ENCODE measurements at places on chromosomes 4 and X.
A peak's percentile ranks its signal among the peaks of the same experiment; 100 is the strongest.

DNA sequence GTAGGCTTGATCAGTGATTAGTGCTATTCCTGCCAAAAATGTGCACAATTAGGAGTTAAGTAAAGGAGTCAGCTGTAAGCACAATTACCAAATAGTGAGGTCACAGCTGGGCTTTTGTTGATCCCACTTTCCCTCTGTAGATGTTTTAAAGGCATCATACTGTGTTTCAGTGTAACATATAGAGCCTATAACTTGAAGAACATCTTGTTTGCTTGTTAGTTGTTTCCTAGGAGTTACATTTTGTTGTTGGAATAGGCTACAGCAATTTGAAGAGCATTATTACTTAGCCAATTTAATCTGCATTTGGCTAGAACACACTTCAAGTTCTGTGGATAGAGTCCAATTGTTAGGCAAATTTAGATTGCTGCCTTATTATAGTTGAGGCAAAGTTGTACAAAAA lies 210.7 kb upstream of the MAD2L1 start:
- DNase-seq = no peak

- peak; percentile 95 for DNase-seq
Observed at GRCh38 chrX:15674841-15675489, 10.4 kb upstream of the CLTRN start.

DNA sequence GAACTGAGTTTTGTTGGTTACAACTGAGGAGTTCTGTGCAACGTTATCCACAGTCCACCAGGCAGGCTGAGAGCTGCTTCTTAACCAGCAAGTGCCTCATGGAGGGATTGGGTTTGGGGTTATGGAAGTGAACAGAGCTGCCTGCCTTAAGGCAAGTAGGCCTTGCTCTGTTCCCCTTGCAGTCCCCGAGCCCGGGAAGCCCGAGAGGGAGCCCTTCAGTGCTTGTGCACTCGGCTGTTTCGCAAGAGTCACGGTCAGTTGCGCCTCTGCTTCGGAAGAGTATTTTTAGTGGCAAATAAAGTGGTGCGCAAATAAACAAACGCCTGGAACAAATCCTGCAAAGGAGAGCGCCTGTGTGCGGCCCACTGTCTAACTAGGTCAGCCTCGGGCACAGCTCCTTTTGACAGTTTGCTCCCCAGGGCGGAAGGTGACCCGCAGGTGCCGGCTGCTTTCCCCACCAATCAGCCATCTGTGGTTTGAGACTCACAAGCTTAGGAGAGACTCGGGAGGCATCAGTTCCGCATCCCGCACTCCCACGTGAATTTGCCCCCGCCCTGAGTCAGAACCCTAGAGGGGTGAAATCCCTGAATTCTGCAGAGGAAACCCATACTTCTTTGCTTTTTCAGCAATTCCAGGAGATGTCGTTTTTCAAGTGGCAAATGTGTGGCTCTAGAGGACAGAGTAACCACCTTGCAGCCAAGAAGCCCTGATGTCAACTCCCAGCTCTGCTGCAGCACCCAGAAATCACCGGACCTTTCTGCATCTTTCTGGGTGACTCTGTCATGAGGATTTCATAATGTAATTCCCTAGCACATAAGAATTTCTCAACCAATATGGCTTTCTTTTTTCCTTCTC lies 56.8 kb downstream of the LGI2 start:
- DNase-seq = peak; percentile 76

DNA sequence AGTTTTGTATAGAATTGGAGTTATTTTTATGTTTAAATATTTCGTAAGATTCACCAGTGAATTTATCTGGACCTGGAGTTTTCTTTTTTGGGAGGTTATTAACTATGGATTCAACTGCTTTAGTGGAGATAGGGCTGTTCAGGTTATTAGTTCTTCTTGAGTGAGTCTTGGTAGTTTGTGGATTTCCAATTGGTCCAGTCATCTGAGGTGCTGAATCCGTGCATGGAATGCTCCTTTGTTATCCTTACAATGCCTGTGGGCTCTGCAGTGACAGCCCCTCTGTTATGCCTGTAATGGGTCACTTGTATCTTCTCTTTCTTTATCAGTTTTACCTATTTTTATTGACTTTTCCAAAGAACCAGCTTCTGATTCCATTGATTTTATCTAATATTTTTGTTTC lies 15.4 kb upstream of the NKX1-1 start:
- no peak for DNase-seq

DNA sequence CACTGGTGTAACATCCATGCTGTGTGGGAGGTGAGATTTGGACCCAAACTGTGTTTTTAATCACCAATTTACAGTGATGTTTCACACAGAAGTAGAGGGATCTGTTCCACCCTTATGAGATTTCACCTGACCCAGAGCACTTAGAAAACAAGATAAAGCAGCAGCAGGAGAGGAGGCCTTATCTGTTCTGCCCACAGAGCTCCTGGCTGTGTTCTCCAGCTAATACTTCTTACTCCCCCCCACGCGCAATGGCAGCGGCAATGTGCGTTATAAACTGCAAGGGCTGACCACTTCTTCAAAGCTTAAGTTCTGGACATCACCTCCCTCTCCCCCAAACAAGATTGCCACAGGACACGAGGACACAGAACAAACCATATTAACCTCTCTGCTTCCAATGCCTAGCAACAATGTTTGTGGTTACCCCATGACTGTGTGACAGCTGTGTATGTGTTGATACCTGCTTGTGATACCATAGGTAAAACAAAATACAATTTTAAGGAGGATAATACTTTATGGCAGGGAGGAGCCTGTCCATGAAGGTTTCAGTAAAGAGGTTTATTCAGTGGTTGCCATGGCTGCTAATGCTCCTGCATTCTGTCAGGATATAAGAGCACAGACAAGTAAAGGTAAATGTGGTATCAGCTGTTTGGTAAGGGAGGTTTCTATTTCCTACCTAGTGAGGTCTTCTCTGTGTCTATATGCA lies 210.0 kb downstream of the SOWAHB start:
- DNase-seq = peak; percentile 61

- no peak for DNase-seq
Observed at GRCh38 chr4:19650903-19651864, 600.5 kb upstream of the SLIT2 start.

DNA sequence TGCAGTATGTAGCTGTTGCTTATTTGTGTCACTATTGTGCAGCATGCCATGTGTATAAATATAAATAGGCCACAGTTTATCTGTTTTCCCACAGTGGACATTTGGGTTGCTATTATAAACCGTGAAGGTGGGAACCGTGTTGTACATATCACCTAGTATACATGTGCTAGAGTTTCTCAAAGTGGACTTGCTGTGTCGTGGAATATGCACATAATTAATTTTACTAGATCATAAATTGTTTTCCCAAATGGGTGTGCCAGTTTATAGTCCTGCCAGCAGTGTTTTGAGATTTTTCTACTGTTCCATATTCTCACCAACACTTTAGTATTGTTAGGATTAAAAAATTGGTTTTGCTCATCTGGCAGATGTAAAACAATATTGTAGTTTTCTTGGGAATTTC lies 38.5 kb downstream of the PRIMPOL start:
- DNase-seq = no peak

- no peak for DNase-seq
Observed at GRCh38 chrX:104419926-104420325, 146.1 kb upstream of the IL1RAPL2 start.

GRCh38 chr4:122959981-122960610 lies 37.7 kb upstream of the NUDT6 start:
- DNase-seq = no peak

DNA sequence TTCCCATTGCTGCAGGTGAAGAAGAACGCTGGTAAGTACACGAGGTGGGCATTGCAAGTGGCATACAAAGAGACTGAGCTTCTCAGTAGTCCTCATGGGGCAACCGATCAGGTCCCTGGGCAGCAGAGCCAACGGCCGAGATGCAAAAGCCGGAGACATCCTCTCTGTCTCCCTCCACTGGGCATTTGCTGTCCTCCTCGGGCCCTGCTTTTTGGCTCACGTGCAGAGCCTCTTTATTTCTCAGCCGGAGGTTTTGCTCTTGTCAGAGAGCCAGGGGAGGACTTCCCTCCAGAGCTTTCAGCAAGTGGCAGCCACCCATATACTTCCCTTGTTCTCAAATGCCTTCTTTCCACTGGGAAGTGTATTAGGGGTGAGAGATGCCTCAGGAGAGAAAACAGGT lies 18.0 kb downstream of the STARD8 start:
- no peak for DNase-seq

DNA sequence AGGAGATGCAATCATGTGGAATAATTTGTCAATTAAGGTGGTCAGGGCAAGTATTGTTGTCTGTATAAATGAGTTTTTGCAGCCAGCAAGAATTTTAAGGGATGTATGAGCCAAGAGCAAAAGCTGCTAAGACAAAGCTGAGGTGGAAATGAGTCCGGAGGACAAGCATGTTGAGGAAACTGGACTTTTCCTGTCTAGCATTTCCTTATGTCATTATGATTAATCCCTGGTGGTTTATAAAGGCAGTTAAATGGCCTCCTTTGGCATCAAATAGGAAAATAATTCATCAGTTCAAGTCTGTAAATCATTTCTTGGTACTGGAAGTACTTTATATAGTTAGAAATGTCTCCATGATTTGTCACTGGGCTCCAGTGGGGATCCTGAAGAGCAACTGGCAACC lies 61.6 kb upstream of the TEX13A start:
- DNase-seq = no peak

DNA sequence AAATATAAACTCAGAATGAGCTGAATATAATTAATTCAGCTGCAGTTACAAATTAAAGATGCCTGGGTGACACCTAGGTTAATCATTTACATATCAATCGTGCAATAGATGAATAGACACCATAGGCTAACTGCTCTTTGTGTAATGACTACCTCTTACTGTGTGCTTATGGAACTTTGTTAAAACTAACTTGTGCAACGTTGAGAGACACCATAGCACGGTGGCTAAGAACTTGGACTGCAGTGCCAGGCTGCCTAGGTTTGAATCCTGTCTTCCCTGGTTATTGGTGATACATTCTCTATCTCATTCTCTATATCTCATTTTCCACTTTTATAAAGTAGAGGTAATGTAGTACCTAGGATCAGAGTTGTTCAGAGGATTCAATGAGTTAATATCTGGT lies 46.9 kb downstream of the SMAD1 start:
- no peak for DNase-seq

DNA sequence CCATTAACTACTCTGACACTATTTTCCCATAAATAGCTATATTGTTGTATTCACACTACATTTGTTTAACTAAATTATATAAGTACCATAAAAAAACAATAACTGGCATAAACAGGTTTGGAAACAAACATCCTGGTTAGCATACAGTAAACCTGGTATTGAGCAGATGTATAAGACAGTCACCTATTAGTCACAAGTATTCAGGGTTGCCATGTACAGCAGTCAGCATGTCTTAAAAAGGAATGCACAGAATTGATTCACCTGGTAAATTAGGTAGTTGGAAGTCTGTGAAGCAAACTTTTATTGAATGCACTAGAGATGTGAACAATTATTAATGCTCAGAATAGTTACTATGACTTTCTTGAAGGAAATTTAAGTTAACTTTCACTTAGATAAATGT lies 137.9 kb downstream of the FAM13A start:
- DNase-seq = no peak

GRCh38 chr4:74990276-74990875 lies 57.5 kb downstream of the PARM1 start:
- no peak for DNase-seq

DNA sequence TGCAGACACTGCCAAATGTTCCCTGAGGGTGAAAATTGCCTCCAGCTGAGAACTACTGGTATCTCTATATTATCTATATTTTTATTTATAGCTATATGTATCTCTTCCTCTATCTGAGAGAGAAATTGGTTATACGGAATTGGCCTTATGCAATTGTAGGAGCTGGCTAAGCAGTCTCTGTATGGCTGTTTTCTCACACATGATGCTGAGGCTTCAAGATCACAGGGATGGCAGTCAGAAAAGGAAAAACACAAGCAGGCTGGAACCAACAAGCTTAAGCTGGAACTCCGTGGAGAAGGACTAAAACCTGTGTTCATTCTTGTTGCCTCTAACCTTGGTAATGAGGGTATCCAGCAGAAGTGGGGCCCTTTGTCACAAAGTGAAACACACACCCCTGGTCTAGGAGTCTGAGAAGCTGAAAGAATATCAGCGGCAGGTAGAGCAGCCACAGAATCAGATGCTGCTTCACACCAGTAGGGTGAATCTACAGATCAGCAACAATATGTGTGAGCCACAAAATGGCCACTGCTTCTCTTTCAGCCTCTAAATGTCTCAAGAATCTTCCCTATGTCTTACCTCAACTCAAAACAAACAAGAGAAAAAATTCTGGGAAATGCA lies 166.5 kb upstream of the PPP1R2C start:
- no peak for DNase-seq

DNA sequence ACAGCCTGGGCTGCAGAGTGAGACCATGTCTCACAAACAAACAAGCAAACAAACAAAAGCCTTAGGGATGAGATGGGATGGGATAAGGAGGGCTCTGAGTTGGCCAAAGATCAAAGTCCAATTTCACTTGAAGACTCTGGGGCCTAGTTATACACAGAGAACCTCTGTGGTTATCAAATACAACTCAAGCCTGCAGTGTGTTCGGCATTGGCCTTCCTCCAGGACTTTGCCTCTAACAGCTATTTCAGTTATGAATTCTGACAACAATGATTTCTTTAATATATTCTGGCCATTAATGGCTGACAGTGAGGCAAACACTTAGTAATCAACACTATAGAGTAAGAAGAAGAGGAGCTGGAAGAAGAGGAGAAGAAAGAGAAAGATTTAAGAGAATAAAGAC lies 171.1 kb downstream of the PDGFRA start:
- DNase-seq = no peak

DNA sequence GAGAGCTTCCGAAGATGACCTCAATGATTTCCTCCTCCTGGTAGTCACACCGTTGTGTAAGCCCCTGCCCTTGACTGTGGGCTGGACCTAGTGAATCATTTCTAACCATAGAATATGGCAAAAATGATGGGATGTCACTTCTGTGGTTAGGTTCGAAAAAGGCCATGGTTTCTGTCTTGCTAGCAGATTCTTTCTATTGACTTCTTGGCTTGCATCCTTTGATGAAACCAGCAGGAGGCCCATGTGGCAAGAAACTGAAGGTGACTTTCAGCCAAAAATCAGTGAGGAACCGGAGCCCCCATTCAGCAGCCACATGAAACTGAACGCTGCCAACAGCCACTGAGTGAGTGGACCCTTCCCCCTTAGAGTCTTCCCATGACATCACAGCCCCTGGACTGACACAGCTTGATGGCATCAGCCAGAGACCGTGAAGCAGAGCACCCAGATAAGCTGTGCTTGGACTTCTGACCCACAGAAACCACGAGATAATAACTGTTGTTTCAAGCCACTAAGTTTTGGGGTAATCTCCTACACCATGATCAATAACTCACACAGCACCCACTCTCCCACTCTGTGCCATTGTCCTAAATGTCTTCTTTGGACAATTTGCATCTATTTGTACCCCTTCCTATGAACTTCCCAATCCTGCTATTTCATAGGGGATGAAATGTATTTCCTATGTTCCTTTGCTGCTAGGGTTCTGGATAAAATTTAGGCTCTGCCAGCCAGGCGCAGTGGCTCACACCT lies 148.0 kb upstream of the STX18 start:
- no peak for DNase-seq

DNA sequence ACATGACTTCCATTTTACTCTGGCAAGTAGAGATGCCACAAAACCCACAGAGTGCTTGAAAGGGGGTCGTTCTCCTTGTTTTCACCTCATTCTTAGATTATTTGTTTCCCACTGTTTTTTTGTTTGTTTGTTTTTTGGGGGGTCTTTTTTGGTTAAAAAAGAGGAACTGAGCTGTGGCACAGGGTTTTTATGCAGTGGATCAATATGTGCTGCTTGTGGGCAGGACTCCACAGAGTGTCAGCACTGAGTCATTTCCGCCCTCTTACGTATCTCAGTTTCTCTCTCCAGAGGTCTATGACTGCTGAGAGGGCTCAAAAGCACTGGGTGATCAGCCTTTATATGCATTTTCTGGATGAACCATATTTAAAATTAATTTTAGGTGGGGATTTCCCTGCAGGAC lies 268.1 kb upstream of the GRID2 start:
- no peak for DNase-seq

Measured in cerebellar cortex (tissue), 1 donor.